NCI-H187 treated with DMSO at 0.1 percent for 48 hours (cell line): ENCODE measurements at places on chromosomes 3 and 15.

DNA sequence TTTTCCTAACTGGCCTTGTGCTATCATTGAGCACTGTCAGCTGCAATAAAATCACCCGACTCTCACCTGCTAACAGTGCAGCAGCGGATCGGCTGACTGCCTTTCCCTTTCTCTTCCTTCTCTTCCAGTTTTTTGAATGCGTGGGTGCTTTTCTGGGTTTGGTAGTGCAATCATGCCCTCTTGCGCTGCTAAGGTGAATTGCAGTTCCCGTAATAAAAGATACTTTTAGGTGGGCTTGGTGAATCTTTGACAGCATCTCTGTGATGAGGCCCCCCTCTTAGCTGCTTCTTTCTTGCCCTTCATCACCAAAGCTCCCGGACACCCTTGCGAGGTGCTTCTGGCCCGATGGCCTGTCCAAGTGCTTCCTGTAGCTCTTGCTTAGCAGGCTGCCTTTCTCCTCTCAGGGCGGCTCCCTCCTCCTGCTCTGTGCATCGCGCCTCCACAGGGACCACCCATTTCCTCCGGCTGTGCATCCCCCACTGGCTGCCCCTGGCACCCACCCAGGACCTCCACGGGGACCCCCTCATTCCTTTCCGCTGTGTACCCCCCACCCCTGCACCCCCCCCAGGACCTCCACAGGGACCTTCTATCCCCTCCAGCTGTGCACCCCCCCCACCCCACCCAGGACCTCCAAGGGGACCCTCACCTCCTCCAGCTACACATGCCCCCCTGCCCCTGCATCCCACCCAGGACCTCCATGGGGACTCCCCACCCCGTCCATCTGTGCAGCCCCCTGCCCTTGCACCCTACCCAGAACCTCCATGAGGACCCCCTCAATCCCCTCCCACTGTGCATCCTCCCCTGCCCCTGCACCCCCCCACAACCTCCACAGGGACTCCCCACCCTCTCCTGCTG lies 50.8 kb upstream of the RPL32 start:
- peak; percentile 6 for DNase-seq

- no peak for DNase-seq
Measured at GRCh38 chr3:84724877-84725276, 233.9 kb upstream of the CADM2 start.

DNA sequence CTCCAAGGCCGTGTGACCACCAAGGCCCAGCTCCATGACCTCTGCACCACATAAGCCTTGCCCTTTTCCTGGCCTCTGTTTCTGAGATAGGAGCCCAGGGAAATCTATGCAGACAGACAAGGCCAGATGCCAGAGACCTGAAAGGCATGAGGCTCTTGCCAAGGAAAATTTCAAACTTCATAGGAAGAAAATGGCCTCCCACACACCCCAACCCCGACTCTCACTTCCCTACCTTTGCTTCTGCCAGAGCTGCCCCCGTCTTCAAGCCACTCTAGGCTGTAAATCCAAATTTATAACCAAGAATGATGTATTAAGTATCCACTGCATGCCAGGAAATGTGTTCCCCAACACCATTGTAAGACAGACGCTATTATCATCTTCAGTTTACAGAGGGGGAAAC lies 65.5 kb upstream of the HRH1 start:
- no peak for DNase-seq

DNA sequence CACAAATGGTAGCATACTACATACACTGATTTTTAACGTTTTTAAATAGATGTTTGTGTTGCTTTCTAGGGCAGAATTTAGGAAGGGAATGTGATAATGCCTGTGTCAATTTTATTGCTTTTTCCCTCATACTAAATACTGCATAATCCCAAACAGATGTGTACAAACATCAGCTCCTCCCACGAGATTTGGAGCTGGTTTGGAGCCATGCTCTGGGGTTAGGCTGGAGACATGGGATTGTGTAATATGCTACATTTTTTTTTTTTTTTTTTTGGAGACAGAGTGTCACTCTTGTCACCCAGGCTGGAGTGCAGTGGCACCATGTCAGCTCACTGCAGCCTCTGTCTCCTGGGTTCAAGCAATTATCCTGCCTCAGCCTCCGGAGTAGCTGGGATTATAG lies 80.1 kb downstream of the EBLN2 start:
- no peak for DNase-seq

GRCh38 chr3:141941093-141941492 lies 64.7 kb downstream of the ATP1B3 start:
- DNase-seq, result no peak

DNA sequence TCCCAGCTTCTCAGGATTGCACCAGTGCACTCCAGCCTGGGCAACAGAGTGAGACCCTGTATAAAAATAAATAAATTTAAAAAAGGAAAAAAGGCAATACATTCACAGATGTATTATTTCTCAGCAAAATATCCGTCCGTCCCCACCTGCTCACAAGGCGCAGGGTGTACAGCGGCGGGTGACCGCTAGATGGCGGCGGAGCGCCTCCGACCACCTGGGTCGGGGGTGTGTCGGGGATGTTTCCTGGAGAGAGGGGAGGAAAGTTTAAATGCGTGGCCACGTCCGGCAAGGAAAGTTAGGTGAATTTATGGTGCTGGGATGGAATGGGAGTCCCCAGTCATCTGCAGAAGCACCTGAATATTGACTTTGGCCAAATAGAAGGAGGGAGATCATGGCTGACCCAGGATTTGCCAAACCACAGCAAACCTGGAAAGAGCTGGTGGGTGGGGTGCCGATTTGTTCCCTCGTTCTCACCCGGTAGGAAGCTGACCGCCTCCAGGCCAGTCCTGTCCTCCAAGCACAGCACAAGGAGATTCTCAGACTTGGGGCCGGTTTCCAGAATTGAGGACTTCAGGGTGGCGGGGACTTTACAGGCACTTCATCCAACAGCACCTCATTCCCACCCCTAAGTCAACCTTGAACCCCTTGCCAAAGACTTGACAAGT lies 88.3 kb downstream of the TMEM266 start:
- no peak for DNase-seq

- no peak for DNase-seq
Measured at GRCh38 chr3:197394464-197395321, 96.3 kb upstream of the DLG1 start.

GRCh38 chr3:53956586-53956985 lies 64.9 kb upstream of the SELENOK start:
- DNase-seq, result no peak

GRCh38 chr3:13873818-13874217 lies 6.1 kb downstream of the WNT7A start:
- no peak for DNase-seq

GRCh38 chr3:121483290-121483689 lies 62.5 kb downstream of the POLQ start:
- no peak for DNase-seq

DNA sequence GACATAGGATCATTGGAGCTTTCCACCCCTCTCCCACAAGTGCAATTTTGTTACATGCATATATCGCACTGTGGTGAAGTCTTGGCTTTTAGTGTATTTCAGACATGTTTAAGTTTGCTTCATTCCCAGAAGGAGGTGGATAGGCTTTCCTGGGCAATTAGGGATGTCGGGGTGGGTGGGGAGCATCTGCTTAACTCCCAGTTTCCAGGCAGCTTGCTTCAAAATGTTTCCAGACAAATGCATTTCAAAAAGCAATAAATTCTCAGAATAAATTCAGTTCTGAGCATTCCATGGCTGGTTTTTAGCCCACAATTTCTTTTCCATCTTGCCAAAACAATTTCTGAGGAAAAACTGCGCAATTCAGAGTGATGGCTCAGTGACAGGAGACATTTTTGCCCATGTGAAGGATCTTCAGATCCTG lies 227.7 kb upstream of the ZPLD1 start:
- DNase-seq, result no peak

GRCh38 chr3:58403513-58404109 lies 30.0 kb downstream of the PDHB start:
- no peak for DNase-seq

DNA sequence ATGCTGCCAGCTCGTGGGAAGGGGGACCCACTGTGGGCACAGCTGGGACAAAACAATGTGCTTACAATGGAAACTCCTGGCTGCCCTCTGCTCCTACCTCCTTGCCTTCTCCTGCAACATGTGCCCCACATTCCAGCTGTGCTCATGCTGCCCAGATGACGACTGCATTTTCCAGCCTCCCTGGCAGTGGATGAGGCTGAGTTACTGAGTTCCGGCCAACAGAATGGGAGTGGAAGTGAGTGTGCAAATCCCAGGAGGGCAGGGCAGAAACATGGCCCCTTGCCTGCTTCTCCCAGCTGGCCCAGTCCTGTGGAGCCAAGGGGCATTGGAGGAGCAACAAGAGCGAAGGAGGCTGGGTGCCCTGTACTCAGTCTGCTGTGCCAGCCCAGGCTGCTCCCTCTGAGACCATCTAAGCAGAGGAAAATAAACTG lies 17.1 kb downstream of the KLF15 start:
- DNase-seq, result no peak

DNA sequence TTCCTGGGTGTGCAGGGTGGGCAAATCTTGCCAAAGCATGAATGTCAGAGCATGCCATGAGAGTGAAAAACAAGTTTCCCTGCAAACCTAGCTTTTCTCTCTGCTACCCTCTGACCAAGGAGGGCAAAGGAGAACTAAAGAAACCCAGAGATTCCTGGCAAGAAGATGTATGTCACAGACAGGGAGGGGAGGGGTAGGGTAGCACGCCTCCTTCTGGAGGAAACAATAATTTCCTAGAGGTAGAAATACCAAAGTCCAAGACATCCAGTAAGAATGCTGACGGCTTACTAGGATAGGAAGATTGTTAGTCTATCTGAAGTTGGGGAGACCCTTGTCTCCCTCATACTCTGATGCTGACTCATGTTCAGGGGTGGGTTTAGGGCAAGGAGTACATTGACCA lies 203.9 kb downstream of the NR1D2 start:
- DNase-seq, result no peak

DNA sequence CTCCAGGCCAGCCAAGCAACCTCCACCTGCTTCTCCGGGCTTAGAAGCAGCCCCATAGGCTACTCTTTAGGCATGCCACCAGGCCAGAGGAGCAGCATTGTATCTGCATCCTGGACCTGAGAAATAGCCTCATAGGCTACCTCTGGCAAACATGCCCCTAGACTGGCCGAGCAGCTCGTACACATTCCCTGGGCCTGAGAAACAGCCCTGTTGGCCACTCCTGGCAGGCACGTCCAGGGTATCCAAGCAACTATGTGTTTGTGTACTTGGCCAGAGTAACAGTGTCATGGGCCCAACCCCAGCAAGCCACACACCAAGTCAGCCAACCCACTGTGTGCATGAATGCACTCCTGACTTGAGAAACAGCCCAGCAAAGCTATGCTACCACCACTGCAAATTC lies 498.7 kb upstream of the CDIN1 start:
- DNase-seq, result no peak

DNA sequence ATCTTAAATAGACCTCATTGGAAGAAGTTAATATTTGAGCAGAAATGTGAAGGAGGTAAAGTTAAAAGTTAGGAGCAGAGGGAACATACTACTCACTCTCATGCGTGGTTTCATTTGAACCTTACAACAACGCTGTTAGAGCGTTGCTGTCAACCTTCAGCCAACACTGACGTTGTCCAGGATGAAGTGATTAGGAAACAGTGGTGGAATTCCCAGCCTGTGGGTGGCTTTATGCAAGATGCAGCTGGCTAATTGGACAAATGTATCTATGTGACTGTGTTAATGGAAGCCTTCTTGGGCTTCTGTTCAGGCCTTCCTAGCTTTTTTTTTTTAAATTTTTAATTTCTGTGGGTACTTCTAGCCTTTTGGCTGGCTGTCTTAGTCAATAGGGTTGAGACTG lies 40.5 kb downstream of the PTPRG start:
- DNase-seq, result no peak

- DNase-seq, result no peak
Measured at GRCh38 chr3:28575100-28575745, 226.6 kb upstream of the AZI2 start.

GRCh38 chr3:38028621-38029361 lies 651 bp downstream of the PLCD1 start:
- DNase-seq, result no peak

DNA sequence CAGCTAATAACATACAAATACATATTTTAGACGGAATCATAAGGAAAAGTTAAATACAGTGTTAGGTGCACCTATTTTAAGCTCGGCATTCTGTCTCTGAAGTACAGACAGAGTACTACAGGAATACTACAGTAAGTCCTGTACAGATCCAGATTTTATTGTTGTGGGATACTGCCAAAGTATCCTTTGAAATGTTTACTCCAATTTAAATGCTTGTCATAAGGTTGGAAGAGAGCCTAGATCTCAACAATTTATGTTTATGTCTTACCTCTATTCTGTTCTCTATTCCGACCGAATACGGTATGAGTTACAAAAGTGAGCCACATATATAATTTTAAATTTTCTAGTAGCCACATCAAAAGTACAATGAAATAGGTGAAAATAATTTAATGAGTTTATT lies 25.3 kb downstream of the PLD1 start:
- DNase-seq, result no peak

DNA sequence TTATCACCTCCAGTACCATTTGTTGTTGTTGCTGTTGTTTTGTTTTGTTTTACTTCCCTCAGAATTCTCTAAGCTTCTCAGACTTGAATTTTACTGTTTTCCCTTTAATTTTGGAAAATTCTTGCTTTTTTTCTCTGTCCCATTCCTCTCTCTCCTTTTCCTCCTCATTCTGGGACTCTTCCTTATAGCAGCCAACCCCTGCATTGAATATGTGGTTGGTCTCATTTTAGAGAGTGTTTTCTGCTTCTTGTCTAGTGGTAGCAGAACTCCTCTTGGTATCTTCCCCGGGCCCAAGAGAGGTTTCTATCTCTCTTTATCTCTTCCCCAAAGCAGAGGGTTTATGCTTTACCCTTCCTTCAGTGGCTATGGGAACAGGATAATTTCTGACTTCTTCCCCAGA lies 113.6 kb downstream of the SPATA16 start:
- DNase-seq, result no peak

GRCh38 chr15:34359416-34359815 lies 7.6 kb downstream of the LPCAT4 start:
- DNase-seq, result no peak

DNA sequence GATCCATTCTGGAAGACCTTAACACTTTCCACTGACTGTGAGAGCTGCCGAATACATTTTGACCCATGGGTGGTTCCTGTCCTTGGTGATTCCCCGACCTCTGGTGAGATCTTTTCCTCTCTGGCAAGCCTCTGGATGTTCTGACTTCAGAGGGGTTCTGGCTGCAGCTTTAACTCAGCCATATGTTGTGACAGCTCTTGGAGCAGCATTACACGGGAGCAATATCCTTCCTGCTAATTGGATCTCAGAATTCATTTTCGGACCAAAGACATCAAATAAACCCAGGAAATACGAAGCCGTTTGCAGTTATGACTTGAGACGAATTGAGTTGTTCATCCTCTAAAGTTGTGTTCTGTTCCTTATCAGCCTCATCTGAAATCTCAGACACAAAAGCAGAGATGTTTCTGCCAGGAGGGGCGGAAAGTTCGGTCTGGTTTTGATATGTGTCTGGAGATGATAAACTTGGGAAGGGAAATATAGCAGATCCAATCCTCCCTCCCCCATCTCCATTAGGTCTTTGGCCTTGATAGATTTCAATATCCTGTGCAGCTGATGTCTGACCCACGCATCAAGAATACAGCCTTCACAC lies 10.0 kb downstream of the TMEM158 start:
- no peak for DNase-seq
